WERI-Rb-1 (cell line): ENCODE measurements at places on chromosomes 12 and 14.

- no peak for DNase-seq
Measured at GRCh38 chr12:5232291-5232690, 188.6 kb downstream of the KCNA5 start.

- peak; percentile 91 for DNase-seq
Measured at GRCh38 chr14:68824517-68825347, 31.9 kb upstream of the ZFP36L1 start.

GRCh38 chr12:21828136-21828775 is 53.8 kb upstream of the KCNJ8 start:
- no peak for DNase-seq

DNA sequence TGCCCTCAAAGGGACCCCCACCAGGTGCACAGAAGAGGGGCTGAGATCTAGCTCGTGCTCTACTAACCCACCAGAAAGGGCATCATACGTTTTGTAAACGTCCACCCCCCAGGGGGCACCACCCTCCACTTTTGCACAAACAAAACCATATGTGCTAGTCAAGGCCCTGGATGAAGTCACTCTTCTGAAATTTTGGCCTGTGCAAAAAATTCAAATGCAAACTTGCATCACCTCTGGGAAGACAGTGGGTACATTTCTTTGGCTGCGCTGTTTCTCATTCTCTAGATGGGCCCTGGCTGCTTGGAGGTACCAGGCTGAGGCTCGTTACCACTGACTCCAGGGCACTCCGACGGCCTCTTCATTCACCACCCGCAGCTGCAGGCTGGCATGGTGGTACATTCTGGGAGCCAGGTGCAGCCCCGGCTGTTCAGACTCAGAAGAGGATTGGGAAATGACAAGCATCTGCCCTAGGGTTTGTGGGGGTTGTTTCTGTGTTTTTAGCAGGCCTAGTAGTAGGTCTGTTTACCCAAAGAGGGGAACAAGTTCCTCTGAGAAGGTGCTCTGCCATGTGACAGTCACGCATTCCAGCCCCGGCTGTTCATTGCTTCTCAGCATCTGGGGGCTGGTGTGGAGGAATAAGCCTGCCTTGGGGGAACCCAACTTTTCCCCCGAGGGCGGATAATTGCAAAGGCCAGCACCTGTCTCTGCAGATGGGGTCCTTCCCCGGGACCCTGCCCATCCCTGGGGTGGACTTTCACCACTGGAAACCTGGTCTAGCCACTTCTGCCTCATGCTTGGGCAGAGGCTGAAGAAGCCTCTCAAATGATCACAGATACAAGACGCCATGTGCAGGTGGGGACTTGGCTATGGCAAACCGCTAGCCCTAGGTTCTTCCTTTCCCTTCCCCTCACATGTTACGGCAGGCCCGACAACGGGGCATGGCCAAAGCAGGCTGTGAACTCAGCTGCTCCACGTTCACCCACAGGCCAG is 147.6 kb downstream of the DPF3 start:
- no peak for DNase-seq

- DNase-seq: no peak
Measured at GRCh38 chr14:36086629-36087395, 89.7 kb downstream of the PTCSC3 start.

GRCh38 chr14:77133720-77134338 is 7.8 kb downstream of the ZDHHC22 start:
- no peak for DNase-seq

DNA sequence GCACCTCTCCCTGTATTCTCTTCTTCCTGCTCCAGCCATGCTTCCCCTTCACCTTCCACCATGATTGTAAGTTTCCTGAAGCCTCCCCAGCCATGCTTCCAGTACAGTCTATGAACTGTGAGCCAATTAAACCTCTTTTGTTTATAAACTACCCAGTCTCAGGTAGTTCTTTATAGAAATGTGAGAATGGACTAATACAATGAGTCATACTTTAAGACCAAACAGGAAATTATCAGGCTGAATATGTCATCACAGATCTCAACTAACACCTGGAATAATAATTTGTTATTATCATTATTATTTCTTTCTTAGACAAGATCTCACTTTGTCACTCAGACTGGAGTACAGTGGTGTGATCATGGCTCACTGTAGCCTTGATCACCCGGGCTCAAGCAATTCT is 85.4 kb downstream of the KCNMB4 start:
- DNase-seq: no peak

GRCh38 chr14:102605029-102605428 is 12.6 kb downstream of the RCOR1 start:
- DNase-seq: no peak

GRCh38 chr12:33248364-33248763 is 191.3 kb downstream of the SYT10 start:
- DNase-seq: no peak

DNA sequence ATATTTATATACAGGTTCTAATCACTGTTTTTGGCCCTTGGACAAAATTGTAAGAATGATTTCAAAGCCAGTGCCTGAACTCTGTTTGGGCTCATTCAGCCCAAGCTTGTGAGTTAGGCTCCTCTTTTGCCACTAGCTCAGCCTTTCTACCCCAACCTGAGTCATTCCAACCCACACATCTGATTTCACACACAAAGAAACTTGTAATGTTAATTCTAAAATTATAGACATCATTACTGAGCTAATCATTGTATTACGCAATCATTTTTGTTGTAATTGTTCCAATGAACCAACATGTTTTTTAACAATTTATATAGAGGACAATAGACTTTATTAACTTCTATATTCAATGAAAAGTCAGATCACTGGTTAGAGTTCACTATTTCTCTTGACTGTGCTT is 441.1 kb downstream of the ETNK1 start:
- no peak for DNase-seq

DNA sequence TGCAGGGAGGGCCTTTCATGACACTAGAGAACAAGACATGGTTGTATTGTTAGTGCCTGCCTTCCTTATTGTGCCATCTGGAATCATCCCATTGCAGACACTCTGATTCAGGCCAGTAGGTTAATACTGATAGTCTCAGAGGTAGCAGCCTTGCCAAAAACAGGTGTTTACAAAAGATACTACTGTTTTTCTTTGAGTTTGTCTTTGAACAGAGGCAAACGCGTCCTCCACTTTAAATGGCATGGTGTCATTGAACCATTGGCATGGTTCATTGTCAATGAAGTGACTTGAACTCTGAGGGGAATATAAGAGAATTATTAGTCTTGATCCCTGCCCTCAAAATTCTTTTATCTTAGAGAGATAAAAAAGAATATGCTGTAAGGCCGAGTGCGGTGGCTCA is 4.2 kb downstream of the FNTB start:
- no peak for DNase-seq

- no peak for DNase-seq
Measured at GRCh38 chr14:103695296-103696069, 19.8 kb downstream of the XRCC3 start.

DNA sequence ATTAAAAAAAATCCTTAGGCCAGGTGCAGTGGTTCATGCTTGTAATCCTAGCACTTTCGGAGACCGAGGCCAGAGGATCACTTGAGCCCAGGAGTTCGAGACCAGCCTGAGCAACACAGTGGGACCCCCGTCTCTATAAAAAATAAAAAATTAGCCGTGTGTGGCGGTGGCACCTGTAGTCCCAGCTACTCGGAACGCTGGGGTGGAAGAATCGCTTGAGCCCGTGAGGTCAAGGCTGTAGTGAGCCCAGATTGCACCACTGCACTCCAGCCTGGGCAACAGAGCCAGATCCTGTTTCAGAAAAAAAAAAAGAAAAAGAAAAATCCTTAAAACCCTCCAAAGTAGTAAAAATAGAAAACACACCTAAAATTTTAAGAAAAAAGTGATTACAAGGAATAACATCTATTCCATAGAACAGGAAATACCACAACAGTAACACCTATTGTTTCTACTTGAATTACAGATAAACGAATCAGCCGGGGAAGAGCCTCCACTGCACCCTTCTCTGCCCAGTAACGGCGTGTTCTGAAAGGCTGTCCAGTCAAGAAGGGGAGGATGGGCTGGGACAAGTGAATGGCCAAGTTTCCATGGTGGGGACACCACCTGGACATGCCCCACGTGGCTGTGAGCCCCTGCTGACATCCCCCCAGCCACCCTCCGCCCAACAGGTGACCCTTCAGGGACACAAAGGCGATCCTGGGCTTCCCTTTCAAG is 17.8 kb downstream of the POLE start:
- no peak for DNase-seq

GRCh38 chr14:25006961-25007795 is 42.8 kb downstream of the STXBP6 start:
- no peak for DNase-seq

DNA sequence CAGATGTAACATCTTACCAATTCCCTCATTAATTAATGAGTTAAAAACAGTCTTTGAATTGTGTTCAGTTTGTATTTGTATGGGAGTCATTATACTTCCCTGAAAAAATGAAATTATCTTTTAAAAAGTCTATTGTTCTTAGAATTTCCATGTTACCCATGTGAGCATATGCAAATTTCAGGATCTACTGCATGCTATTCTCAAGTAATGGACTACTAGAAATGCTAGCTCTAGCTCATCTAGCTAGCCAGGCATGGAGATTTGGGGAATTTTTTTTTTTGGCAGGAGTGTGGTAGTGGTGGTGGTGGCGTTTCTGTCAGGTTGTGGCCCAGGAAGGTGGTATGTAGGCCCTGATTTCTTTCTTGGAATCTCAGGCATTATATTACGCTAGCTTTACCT is 218.4 kb downstream of the AEBP2 start:
- DNase-seq: no peak

DNA sequence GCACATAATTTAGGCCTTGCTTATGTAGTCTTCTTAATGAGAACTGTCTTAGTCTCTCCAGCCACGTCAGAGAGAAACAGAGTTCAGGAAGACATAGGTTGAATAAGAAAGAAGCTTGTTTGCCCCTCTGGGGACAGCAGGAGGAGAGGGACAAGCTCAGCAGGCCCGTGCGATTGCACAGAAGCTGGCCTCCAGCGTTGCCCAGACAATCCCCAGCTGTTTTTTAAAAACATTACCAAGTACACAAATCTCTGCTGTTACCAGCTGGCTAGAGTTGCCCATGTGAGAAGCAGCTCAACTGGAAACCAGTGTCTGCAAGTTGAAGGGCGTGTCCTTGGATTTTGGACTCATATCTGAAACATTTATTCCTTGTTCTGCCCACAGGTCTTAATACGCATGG is 232.6 kb downstream of the EFCAB11 start:
- DNase-seq: no peak
